SK-N-SH (cell line): ENCODE measurements at places on chromosomes 2 and 18. TPM values are rescaled to one million over a fixed set of nuclear protein-coding genes. Genes with fewer than 3 reads are reported as not detected.

GRCh38 chr2:172955587-172955986 lies 120.1 kb upstream of the MAP3K20 start:
- no peak for DNase-seq

MREG gene
- polyA plus RNA-seq = 2.5 and 3.5 TPM in 2 replicates

CNGA3 gene
- polyA plus RNA-seq = not detected in 2 replicates

- no peak for DNase-seq
Measured at GRCh38 chr2:65026154-65026553, 30.1 kb upstream of the CEP68 start.

- DNase-seq = no peak
Measured at GRCh38 chr18:10402871-10403559, 51.4 kb upstream of the APCDD1 start.

KCNF1 gene
- polyA plus RNA-seq = 0.16 and 0.23 TPM in 2 replicates

CCDC68 gene
- polyA plus RNA-seq = not detected in 2 replicates
